Activated CD4-positive, alpha-beta memory T cell treated with anti-CD3 and anti-CD28 coated beads, Interleukin-2, amount 10 ng/mL, durations not matched to agents 7 days and 5 days (primary cell): ENCODE measurements at places on chromosomes 1 and 21.

DNA sequence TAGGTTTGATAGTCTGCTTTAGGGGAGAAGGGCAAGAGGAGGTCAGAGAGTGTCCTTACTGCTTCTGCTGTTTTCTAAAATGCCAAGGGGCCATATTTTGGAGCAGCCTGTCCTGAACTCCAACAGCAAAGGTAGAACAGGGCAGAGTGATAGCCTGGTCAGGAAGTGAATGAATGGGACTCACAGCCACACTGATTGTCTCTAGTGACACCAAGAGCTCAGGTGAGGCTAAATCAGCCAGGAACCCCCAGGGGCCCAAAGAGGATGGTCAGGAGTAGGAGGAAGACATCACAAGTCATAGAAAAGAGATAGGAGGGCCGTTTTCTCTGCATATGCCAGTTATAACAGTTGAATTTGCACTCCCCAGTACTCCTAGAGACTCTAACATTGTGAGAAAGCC, 97.4 kb upstream of the DUSP10 start:
- DNase-seq: no peak

DNA sequence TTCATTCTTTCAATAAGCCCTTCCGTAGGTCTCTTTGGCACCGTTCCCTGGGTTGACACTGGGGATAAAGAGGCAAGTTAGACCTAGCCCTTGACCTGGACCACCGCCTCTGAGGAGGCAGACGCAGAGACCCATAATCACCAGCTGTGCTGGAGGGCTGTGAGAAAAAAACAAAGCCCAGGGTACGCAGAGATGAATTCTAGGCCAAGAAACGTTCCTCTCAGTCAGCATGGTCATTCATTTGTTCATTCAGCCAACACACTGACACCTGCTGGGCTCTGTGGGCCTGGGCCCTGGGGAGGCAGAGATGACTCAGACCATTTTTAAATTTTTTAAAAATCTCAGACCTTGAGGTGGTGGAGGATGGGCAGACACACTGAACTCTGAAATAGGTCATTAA, 26.3 kb upstream of the TRABD2B start:
- no peak for DNase-seq

GRCh38 chr1:199685369-199685768, 342.1 kb upstream of the NR5A2 start:
- DNase-seq: no peak

- no peak for DNase-seq
Observed at GRCh38 chr1:21823980-21824702, 12.1 kb downstream of the LDLRAD2 start.

DNA sequence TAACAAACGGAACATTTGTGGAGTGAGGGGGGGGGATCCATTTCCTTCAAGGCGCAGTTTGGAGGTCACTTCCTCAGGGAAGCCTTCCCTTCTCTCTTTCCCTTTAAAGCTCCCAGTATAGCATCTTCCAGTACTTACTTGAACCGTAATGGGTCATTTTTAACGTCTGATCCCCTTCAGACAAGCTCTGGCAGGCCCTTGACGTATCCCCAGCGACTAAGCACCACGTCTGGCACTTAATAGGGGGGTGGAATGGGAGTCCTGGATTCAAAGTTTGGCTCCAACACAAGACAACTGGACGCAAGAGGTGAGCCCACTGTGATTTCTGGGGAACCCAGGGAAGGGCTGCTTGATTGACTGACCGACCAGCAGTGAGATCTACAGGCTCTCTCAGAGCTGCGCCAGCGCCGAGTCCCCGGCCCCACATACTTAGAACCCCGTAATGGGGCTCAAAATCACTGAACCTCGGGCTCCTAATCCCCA, 441 bp downstream of the YARS1 start:
- DNase-seq: no peak

DNA sequence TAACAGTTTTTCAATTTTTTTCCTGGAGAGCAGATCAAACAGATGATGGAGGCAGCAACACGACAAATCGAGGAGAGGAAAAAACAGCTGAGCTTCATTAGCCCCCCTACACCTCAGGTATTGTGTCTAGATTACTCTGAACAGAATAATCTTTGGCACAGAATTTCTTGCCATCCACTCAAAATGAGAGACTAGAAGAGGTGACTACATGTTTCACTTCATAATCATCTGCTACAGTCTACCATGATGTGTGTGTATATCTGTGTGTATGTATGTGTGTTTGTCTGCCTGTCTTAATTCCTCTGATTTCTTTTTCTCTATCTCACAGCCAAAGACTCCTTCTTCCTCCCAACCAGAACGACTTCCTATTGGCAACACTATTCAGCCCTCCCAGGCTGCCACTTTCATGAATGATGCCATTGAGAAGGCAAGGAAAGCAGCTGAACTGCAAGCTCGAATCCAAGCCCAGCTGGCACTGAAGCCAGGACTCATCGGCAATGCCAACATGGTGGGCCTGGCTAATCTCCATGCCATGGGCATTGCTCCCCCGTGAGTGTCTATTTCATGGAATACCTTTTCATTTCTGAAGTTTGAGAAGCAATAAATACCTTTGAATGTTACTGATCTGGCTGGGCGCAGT, 11.4 kb downstream of the PRPF3 start:
- DNase-seq: no peak

- peak; percentile 56 for DNase-seq
Observed at GRCh38 chr1:51192213-51192843, 43.7 kb upstream of the RNF11 start.

DNA sequence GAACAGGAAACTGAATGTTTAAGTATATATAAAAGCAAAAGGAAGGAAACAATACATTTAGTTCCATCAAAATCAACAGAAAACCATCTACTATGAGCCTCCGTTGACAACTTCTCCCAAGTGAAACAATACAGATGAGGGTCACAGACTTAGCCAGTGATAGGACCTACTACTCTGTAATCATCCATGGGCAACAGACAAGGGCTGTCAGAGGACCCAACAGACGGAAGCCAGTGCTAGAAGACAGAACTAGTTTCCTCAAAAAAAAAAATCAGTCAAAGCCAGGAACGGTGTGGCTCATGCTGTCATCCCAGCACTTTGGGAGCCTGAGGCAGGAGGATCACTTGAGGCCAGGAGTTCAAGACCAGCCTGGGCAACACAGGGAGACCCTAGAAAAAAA, 20.6 kb downstream of the RERE start:
- no peak for DNase-seq

DNA sequence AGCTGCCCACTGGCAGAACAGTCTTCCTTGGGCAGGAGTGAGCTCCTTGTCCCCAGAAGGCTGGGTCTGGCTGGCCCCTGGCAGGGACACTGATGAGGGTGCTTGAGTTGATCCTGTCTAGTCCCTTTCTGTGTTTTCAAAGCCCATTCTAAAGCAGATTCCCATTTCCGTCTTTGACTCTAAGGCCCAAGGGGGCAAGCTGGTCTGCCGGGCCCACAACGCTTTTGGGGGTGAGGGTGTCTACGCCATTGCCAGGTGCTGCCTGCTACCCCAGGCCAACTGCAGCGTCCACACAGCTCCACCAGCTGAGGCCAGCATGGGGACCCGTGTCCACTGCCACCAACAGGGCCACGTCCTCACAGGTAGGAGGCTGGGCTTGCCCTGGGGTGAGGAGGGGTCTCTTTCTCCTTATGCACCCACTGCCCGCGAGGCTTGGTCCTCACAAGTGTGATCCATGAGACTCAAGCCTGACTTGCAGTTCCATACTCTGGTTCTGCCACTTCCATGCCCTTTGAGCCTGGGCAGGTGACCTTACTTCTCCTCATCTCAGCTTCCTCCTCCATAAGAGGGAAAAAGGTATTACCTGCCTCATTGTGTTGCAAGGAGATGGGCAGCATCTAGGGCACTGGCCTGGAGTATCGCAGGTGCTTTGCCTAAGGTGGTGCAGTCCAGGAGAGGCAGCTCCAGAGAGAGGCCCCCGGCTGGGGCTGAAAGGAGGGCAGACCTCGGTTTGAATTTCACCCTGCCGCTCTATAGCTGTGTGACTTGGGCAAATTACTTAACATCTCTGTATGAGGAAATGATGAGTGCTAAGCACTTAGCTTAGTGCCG, 20.2 kb downstream of the PCSK9 start:
- no peak for DNase-seq

DNA sequence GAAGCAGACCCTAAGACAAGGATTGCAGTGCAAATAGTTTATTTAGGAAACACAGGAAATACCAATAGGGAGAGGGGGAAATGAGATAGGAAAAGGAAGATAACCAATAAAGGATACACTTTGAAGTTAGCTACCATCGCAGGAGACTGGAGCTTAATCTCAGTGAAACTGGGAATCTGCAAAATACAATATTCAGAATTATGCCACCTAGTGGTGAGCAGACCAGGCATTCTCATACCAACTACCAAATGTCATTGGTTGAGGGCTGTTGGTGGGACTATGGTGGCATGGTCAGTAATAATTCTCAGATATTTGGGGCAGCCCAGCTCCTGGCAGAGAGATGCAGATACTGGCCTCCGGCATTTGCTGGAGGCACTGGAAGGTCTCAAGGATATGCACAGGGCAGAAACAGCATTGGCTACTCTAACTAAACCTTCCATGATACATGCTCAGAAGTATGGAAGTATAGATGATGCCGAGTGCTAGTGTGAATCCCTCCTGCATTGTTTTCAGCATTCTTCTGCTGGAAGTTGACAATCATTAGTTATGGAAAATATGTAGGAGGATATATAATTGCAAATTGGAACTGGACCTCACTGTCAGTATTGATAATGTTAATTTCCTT, 11.8 kb upstream of the ZFP69B start:
- no peak for DNase-seq

DNA sequence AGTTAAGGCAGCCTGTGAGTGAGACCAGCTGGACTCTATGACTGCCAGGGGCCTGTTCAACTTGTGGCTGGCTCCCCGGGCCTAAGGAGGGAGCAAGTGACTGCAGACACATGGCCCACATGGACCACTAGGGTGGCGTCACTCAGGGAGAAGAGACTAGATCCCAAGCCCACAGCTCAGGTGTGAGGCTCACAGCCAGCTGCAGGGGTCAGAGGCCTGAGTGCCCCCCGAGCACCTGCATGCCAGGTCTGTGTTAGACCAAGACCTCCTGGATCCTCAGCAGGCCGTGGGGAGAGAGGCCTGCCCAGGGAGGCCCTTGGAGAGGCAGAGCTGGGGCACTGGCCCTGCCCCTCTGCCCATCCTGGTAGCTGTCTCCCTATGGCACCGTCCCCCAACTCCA, 142.4 kb upstream of the RUNX3 start:
- no peak for DNase-seq

GRCh38 chr1:4379451-4380175, 274.8 kb upstream of the AJAP1 start:
- peak; percentile 20 for DNase-seq

- no peak for DNase-seq
Observed at GRCh38 chr1:201773764-201774163, 55.2 kb upstream of the IPO9 start.

GRCh38 chr1:202184750-202185460, 8.7 kb upstream of the LGR6 start:
- DNase-seq: peak; percentile 71

DNA sequence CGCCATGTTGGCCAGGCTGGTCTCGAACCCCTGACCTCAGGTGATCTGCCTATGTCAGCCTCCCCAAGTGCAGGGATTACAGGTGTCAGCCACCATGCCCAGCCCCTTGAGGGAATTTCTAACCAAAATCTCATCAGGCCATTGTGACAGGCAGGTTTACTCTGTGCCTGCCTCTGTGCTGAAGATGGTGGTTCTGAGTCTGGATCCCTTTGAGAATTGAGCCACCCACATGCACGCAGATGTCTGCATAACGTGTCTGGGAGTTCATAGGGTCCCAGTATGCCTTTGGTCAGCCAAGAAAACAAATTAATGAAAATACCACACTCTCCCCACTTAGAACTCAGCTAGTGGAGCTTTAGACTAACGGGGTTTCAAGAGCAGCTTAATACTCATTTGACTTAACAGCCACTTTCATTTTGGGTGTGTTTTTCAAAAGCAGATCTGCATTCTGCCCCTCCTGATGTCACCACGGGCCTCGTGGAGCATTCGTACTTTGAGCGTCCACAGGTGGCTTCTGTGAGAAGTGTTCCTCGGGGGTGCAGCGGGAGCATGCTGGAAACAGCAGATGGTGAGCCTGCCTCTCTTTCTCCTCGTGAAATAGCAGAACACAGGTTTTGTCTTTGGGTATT, 45.3 kb downstream of the DIP2A start:
- no peak for DNase-seq

- no peak for DNase-seq
Observed at GRCh38 chr1:24505816-24506215, 3.2 kb downstream of the RCAN3 start.

DNA sequence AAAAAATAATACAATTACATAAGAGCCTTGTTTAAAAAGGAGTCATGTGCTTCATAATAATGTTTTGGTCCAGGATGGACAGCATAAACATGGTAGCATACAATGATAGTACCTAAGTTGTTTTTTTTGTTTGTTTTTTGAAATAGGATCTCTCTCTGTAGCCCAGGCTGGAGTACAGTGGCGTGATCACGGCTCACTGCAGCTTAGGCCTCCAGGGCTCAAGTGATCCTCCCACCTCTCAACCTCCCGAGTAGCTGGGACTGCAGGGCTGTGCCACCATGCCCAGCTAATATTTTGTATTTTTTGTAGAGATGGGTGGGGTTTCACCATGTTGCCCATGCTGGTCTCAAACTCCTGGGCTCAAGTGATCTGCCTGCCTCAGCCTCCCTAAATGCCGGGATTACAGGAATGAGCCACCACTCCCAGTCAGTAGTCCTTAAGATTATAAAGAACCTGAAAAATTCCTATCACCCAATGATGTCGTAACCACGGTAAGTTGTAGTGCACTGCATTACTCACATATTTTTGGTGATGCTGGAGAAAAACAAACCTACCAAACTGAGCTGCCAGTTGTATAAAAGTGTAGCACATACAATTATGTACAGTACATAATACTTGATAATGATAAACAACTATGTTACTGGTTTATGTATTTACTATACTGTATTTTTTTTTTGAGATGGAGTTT, 22.4 kb upstream of the RCOR3 start:
- DNase-seq: no peak

GRCh38 chr1:154746622-154747299, 123.3 kb downstream of the KCNN3 start:
- DNase-seq: no peak

GRCh38 chr1:92883297-92883696, 51.5 kb downstream of the RPL5 start:
- no peak for DNase-seq

DNA sequence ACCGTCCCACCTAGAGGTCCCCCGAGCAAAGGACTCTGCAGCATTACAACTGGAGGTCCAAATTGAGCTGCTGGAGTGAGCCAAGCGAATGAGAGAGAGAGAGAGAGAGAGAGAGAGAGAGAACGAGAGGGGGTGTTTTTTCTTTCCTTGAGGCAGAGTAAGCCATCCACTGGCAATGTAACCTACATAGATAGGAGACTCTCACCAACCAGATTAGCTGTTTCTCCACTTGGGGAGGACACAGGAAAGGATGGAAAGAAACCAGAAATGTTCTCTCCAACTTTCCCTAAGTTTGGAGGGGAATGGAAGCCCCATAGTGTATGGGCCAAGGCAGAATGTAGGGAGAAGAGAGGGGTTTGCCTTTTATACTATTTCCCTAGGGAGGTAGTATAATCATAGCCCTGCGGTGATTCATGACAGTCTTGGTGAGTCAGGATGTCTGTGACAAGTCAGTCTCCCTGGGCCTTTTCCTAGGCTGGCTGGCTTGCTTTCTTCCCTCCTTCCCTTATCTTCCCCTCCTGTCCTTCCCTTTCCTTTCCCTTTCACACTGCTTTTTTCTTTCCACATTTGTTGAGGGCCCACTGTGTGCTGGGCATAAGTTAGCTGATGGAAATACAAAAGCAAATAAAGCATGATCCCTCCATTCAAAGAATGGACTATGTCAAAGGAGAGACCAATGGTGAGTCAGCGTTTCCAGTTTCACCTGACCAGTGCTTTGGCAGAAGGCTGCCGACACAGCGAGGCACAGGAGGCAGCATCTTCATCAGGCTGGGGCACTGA, 7.1 kb downstream of the FNDC7 start:
- no peak for DNase-seq

GRCh38 chr1:228307218-228308023, 99.2 kb downstream of the TRIM11 start:
- no peak for DNase-seq
